ENCODE measurements at places on chromosomes 5 and 9.
A peak's percentile ranks its signal among the peaks of the same experiment; 100 is the strongest.

- no peak for DNase-seq
These were observed 68.4 kb upstream of the SLC1A1 start for GRCh38 chr9:4421847-4422246.

- no peak for DNase-seq
These were observed 113.5 kb downstream of the RORB start for GRCh38 chr9:74610523-74611061.

DNA sequence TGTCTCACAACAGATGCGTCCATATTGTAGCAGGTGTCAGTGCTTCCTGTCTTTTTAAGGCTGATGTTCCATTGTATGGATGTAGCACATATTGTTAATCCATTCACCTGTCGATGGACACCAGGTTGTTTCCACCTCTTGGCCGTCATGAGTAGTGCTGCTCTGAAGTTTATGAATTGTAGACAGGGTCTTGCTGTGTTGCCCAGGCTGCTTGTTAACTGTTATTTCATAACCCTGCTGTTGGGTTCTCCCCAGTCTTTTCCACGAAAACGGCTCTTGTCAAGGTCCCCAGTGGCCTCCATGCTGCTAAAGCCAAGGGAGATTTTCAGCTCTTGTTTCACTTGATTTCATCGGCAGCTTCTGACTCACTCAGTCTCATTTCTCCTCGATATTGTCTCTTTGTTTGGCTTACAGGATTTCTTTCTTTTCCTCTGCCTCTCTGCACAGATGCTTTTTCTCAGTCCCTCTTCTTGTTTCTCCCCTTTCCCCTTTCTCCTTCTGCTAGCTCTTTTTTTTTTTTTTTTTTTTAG is 12.1 kb upstream of the PSD2 start:
- no peak for DNase-seq

DNA sequence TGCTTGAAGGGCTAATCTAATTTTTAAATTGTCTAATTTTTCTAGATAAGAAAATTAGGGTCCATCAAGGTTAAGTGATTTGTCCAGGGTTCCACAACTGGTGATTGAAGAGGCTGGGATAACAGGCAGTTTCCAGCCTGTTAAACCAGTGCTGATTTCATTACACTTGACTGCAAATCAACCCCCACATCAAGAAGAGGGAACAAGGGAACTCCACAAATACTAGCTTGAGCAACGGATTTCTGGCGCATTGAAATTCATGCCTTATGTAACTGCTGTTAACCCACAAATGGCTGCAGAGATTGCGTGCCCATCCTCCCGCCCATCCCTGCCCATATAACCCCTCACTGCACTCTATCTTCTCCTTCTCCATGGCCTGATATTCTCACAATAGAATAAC is 10.0 kb downstream of the PLPPR1 start:
- DNase-seq, result no peak

DNA sequence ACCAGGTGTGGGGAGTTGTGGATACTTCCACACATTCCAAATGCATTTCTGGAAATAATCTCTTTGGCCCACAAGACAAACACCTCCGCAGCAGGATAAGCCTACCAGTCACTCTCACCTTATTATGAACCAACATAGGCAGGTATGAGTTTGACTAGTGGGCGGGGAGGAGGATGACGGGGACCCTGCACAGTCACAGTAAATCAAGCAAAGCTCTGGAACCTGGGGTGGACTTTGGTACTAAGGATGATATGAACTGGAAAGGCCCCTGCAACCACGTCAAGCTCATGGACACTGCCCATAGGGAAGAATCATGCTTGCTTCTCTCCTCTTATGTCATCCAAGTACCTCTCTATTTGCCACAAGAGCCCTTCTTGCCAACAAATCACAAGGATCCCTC is 259.4 kb downstream of the HSPA4 start:
- DNase-seq, result no peak

GRCh38 chr9:122011818-122012498 is 81.2 kb downstream of the TTLL11 start:
- no peak for DNase-seq

- peak; percentile 31 for DNase-seq
These were observed 25.9 kb upstream of the IDNK start for GRCh38 chr9:83596899-83597504.

- no peak for DNase-seq
These were observed 192.4 kb downstream of the ARHGEF28 start for GRCh38 chr5:73818357-73818756.

DNA sequence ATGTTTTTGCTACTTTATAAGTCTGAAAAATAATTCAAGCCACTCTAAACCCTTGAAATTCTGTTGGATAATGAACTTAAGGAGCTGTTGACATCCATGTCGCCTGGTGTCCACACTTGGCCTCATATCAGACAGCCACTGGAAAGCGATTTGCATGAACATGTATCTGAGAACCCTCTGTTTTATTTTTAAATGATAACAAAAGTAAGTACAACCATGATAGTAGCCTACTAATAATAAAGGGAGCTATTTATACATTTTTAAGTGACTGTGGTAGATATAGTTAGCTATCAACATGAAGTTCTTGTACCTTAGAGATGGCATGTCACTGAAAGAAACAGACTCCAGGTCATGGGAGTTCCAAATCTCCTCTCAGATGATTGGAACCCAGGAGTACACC is 53.3 kb downstream of the PLCXD3 start:
- no peak for DNase-seq

GRCh38 chr5:59891962-59892643 is 1.4 kb downstream of the PDE4D start:
- DNase-seq, result no peak

DNA sequence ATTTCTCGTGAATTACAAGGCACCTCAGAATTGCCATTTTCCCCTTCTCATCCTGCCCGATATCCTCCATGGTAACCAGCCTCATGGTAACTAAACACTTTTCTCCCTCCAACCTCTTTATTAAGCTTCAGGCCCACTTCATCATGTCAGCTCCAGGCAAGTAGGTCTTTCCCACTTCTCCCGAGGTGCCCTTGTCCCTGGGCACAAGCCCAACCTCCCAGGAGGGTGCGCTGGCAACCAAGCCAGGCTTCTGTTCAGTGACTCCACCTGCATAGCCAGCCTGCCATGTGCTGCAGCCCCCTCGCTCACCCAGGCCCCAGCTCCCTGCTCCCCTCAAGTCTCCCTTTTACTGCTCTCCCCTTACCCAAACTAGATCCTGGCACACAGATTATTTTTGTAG is 47.4 kb upstream of the AFAP1L1 start:
- no peak for DNase-seq

DNA sequence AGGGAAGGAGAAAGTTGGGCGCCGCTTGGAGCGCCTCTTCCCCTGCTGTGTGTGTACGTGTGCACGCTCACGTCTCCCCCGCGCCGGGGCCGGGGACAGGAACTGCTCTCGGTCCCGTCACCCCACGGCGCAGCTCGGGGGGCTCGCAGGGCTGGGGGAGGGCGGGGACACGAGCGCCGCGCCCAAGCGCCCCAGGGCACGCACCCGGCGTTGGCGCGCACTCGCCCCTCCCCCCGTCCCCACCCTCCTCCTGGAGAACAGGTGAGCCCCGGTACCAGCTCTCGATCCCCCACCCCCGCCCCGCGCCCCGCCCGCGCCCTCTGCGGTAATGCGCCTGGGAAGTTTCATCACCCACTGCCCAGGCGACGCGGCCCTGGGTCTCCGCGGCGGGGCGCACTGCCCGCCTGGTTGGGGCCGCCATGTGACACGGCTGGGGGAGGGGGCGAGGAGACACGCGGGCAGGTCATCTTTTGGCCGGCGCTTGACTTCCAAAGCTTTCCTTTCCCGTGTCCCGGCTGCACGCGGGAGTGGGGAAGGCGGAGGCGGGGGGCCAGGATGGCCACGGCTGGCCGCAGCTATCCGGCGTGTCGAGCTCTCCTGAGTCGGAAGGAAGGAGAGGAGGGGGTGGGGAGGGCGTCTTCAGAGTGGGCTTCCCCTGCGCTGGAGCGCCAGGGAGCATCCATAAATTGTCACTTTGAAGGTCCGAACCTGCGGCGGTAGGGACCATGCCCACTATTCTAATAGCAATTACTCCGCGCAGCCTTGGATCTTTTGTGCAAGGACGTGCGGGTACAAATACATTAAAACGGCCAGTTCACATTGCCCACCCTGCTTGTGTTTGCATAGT is 1.5 kb upstream of the STC2 start:
- DNase-seq, result no peak

DNA sequence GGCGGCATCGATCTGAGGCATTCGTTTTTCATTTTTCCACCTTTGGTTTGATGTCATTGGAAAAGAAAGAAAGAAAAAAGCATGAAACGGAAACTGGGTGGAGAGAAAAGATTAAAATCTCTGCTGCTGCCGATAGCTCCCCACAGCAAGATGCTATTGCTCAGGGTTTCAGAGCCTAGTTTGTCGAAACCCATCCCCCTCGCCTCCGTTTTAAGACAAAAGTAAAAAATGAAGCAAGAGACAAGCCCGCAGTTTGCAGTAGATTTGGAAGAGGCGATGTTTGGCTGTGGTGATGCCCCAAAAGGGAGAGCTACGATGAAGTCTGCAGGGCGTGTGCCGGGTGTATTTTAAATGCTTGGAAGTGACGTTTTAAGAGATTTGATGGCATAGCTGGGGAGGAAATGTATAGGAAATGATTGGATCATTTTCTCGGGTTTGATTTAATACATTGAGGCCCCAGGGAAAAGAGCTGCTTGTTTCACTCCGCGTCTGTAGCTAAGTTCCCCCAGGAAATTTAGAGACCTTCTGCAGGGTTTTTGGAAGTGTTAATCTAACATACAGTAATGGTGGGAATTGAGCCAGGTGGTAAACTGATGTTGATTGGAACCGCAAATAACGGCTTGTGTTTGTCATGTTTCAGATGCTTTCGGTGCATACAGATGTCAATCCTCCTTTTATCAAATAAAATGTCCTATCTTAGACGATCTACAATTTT is 909 bp downstream of the NDFIP1 start:
- no peak for DNase-seq

GRCh38 chr5:58300346-58300895 is 159.5 kb downstream of the PLK2 start:
- no peak for DNase-seq

GRCh38 chr9:818958-819357 is 22.5 kb upstream of the DMRT1 start:
- no peak for DNase-seq

DNA sequence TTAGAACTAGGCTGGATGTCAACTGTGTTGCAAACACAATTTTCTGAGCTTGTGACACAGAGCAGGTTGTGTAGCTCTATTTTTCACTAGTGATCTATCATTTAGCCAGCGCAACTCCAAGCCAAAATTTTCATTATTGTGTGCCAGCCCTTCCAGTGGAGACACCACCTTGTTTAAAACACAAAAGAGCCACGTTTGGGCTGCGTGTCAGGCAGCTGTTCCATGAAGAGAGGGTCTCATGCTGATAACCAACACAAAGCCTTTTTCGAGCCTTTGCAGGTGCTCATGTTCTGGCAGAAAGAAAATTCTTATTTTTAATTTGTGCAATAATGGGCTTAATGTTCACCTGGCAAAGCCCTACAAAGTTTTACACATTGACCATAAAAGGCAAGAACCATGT is 237.6 kb upstream of the RGMB start:
- no peak for DNase-seq

- DNase-seq, result no peak
These were observed 58.1 kb downstream of the DENND1A start for GRCh38 chr9:123871781-123872180.

DNA sequence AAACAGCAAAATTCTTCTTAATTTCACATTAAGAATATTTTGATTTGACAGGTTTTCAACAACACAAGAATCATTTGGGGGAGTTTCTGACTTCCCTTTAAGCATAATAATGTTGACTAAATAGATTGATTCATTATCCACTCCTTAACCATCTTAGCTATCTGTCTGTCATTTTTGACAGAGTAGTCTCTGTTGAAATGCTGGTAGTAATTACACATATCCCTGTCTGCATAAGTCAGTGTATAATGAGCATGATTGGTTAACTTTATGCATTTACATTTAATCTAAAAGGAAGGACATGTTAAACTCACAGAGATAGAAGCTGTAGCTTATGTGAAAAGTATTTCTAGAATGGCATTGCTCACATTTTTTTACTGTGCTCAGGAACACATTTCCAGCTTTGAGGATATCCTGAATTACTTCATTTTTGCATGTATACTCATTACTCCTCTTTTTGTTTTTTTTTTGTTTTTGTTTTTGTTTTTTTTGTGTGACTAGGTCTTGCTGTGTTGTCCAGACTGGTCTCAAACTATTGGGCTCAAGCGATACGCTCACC is 385.9 kb downstream of the KDM4C start:
- DNase-seq, result no peak

DNA sequence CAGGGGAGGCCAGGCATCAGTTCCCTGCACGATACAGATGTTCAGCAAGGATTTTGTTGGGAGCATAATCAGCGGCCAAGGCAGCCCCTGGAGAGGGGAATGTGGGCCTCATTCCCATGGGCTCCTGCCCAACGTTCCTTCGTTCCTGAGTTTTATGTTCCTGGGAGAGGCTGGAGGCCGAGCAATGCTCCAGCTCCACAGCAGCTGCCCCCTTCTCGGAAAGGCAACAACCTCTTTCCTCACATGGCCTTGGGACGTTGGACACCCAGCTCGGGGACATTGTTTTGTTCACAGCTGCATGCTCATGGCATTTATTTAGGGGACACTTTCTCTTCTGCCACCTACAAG is 63.8 kb upstream of the COL15A1 start:
- DNase-seq, result no peak

- DNase-seq, result no peak
These were observed 393.5 kb downstream of the BRINP1 start for GRCh38 chr9:118975736-118976135.

DNA sequence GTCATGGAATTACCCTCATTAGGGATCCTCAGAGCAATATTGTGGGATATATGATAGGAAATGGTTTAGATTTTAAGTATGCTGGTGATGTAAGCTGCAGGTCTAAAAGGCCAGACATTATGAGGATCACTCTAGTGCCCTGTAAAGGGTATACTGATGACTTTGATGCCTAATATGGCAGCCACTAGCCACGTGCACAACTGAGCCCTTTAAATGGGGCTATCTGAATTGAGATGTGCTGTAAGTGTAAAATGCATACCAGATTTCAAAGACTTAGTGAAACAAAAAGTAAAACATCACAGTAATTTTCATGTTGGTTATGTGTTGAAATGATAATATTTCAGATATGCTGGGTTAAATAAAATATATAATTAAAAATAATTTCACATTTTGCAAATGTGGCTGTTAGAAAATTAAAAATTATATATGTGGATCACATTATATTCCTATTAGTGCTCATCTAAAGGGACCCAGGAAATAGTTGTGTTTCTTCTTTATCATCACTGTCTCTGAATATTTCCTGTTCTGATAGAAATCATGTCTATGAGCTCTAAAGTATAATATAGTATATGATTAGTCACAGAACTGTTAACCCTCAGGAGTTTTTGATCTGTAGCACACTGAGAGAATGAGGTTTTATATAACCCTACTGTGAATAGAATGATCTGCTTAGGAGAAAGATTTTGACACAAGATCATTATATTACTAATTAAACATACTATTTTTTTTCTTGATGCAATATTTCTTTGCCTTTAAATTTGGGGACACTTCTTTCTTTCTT is 50.1 kb downstream of the OSTF1 start:
- no peak for DNase-seq

- peak; percentile 64 for DNase-seq
These were observed 4.6 kb downstream of the TGFBR1 start for GRCh38 chr9:99109522-99109921.

- DNase-seq, result no peak
These were observed 106.8 kb downstream of the FRMD3 start for GRCh38 chr9:83431101-83432060.

GRCh38 chr9:128636556-128637530 is 19.8 kb downstream of the DYNC2I2 start:
- no peak for DNase-seq

Measured in bone marrow (tissue), 2 donors.